ENCODE measurements at places on chromosomes 3 and 15.

DNA sequence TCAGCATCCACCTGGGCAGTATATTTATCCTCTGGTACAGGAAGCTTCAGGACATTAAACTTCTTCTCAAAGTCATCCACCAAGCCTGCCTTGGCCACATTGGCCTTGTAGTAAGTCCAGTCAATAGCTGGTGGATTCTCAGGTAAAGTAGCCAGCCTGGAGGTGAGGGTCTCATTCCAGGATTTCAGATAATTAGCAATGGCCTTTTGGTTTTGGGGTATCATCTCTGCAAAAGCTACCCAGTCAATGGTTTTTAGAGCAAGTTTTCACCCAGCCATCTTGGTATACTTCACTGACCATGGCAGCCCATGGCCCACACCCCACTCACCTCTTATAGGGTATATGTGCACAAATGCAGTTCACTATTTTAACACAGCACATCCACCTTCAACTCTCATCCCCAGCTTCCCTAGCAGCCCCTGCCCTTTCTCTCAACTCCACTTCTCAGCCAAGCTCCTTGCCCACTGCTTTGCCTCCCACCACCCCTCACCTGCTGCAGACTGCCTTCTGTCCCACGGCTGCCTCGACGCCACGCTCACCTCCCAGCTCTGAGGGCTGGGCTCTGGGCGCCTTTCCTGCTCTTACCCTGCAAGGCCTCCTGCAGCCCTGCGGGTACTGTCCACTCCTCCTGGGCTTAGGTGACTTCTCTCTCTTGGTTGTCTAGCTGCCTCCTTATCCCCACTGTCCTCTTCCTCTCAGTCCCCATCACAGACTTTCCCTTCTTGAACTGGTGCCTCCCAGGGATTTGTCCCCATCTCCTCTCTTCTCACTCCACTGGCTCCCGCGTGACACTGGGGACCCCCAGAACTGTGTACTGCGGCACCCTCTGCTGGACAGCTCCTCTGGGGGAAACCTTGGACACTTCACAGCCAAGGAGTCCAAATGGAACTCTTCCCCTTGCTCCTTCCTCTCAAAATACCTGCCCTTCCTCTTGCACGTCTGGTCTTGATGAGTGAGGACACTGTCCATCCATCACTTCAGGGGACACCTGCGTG is 1.7 kb upstream of the TGM5 start:
- DNase-seq: no peak

DNA sequence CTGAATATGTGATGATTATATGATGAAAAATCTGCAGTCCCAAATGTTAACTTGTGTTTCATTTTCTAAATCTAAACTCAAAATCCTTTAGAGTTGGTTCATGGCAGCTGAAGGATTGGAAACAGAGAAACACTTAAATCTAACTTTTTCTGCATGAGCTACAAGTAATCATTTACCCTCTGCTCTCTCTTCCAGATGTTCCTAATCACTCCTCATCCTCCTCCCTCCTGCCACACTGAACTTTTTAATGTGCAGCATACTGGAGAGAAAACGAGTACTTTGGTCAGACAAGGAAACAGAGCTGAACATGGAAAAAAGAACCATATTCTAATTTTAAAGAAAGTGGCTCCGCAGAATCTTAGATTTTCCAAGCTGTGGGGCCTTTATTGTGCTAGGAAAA is 321.2 kb upstream of the COL8A1 start:
- no peak for DNase-seq

- DNase-seq: no peak
Measured at GRCh38 chr3:13378155-13378554, 42.0 kb downstream of the NUP210 start.

- no peak for DNase-seq
Measured at GRCh38 chr3:33575311-33575710, 135.1 kb upstream of the UBP1 start.

- no peak for DNase-seq
Measured at GRCh38 chr15:26260517-26261133, 397.5 kb upstream of the ATP10A start.

DNA sequence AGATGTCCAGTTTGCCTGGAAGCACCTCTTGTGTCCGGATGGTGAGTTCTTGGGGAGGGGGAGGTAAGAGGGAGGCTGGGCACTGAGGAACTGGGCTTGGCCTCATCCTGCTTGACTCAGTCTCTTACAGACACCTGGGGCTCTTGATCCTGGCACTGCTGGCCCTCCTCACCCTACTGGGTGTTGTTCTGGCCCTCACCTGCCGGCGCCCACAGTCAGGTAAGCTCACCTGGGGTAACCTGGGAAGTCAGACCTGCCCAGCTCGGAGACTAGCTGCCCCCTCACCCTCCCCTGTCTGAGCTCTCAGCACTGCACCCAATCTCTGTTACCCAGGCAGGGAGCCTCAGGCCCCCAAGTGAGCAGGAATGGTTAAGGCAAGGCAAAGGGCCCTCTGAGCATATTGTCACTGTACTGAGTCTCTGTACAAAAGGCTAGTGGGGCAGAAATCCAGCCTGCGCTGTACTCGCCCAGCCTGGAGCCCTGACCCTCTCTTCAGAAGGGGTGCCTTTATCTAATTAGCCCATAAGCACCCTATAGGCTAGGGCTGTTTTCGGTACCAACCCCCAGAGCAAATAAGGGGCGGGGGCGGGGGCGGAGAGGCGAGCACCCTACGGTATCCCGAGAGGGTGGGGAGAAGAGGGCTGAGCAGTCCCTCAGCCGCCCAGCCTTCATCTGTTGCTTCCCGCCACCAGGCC is 2.2 kb upstream of the IL17RC start:
- DNase-seq: no peak

DNA sequence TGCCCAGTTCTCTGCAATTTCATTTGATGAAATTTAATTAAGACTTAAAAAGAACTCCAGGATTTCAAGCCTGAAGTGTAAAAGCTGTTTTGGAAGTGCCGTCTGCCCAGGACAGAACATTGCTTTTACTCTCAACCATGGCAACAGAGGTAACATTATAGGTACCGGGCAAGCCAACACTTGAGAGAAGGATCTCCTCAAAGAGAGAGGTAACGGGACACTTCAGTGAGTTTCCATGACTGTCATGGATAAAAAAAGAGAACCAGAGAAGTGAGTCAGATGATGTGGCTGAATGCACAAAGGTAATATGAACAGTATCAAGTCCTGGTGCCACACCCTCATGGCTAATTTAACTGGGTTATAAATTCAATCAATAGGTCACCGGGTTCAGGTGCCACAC is 130.2 kb upstream of the LMOD3 start:
- no peak for DNase-seq

DNA sequence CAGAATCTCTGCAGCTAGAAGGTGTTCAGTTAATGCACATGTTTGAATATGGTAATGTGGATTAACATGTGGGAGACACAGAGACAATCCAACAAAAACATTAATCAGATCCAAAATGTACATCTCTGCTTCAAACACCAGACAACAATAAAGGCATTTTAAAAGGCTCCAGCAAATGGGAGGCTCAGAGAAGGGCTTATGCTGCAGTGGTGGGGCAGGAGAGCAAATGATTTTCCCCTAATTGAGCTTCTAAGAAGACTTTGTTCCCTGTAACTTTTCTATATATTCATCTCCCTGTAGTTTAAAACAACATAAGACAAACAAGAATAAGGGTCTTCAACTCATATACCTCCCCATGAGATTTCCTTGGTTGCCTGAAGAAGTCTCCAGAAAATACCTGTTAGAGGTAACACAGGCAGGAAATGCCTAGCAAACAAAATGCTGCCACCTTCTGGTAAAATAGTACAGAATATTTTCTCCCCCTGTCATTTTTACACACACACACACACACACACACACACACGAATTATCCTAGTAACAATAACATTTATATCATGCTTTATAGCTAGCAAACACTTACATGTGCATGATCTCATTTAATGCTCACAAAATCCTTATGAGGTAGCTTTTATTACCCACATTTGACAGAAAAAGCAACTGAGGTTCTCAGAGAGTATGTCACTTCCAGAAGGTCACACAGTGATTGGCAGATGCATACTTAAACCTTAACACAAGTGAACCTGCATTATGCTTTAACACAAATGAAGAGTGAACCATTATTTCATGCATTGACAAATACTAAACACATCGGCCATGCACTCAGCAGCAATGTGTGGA is 123.4 kb upstream of the MB21D2 start:
- DNase-seq: no peak

GRCh38 chr3:191352014-191352413 is 21.7 kb upstream of the UTS2B start:
- DNase-seq: no peak

DNA sequence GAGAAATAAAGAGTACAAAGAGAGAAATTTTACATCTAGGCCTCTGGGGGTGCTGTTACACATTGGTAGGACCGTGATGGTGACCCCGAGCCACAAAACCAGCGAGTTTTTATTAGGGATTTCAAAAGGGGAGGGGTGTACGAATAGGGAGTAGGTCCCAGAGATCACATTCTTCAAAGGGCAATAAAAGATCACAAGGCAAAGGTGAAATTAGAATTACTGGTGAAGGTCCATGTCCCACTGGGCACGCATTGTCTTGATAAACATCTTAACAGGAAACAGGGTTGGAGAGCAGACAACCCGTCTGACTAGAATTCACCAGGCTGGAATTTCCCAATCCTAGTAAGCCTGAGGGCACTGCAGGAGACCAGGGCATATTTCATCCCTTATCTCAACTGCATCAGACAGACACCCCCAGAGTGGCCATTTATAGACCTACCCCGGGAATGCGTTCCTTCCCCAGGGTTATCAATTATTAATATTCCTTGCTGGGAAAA is 4.3 kb downstream of the IRAK2 start:
- DNase-seq: no peak

- no peak for DNase-seq
Measured at GRCh38 chr3:186258968-186259367, 103.1 kb downstream of the DGKG start.

- DNase-seq: no peak
Measured at GRCh38 chr15:22811640-22812039, 25.2 kb downstream of the NIPA1 start.

GRCh38 chr15:90765966-90766365 is 48.8 kb downstream of the BLM start:
- no peak for DNase-seq

DNA sequence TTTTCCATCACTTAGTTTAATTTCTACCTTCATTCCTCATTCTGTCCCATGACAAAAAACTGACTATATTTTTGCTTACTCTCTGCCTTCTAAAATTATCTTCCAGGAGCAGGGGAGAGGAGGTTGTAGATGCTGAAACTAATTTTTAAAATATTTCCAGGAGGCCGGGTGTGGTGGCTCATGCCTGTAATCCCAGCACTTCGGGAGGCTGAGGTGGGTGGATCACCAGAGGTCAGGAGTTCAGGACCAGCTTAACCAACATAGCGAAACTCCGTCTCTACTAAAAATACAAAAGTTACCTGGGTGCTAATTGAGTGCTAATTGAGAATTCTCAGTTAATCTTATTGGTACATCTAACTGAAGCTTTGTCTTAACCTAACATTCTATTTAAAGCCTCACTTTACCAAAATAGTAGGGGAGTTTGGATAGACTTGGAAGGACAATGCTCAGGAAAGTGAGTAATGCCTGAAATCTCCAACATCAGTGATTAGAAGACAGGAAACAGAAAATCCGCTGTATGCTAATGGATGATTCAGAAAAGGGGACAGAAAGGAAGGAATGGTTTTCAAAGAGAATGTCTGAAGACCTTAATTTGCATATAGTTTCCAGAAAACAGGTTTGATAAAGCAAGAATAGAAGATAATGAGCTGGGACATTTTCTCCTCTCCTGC is 336.1 kb downstream of the GBE1 start:
- DNase-seq: no peak

- DNase-seq: no peak
Measured at GRCh38 chr15:82100111-82100929, 54.5 kb upstream of the MEX3B start.

DNA sequence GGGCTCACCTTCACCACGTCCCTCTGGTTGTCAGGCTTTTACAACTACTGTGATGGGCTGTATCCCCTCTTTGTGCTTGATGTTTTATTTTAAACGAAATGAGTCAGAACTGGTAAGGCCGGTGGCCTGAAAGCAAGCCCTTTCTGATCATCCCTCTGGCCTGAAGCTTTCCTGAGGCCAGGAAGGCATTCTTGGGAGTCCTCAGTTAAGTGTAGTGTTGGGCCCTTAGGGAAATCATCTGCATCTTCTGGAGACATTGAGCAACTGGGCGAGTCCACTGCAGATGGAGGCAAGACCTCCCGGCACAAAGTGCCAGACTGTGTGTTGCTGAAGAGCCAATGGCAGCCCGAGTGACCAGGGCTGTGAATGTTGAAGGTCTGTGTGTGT is 33.0 kb upstream of the AMOTL2 start:
- DNase-seq: no peak

GRCh38 chr3:131605916-131606315 is 103.1 kb upstream of the MRPL3 start:
- no peak for DNase-seq

DNA sequence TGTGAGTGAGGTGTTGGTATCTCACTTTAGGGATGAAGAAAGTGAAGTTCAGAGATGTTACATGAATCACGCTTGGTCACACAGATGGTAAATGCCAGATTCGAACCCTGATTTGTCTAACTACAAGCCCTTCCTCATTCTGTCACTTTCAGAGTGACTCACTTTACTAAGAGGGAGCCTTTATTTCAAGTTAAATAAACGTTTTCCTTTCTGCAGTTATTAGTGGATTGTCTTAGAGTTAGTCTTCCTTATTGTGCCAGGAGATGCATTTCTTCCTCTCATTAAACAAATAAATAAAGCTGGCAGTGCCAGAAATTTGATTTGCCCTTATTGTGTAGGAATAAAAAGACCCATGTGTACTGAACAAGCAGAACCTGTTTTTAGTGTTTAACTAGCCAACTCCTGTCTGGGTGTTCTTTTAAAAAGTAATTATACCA is 162.5 kb downstream of the AKAP13 start:
- no peak for DNase-seq

GRCh38 chr3:40109641-40110490 is 199.6 kb upstream of the EIF1B start:
- no peak for DNase-seq

- DNase-seq: no peak
Measured at GRCh38 chr15:63598473-63599400, 1.6 kb downstream of the FBXL22 start.
